8988T (cell line): ENCODE measurements at places on chromosomes 16 and 17.

- DNase-seq, result no peak
These were observed 42.2 kb upstream of the CORO6 start for GRCh38 chr17:29664743-29665480.

- DNase-seq, result no peak
These were observed 98.2 kb upstream of the DHX40 start for GRCh38 chr17:59466946-59467801.

DNA sequence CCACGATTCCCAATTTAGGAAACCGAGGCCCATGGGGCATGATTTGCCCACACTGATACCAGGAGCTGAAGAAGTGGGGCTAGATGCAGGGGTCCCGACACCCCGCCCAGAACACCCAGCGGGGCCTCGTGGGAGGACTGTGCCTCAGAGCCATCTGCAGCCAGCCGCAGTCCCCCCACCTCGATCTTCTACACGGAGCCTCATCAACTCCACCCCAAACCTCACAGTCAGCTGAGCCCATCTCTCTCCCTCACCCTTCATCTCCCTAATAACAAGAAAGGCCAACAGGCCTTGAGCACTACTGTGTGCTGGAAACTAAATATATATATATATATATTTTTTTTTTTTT lies 4.2 kb downstream of the ITGAE start:
- no peak for DNase-seq

- no peak for DNase-seq
These were observed 91.8 kb upstream of the TMEM132E start for GRCh38 chr17:34487626-34488025.

DNA sequence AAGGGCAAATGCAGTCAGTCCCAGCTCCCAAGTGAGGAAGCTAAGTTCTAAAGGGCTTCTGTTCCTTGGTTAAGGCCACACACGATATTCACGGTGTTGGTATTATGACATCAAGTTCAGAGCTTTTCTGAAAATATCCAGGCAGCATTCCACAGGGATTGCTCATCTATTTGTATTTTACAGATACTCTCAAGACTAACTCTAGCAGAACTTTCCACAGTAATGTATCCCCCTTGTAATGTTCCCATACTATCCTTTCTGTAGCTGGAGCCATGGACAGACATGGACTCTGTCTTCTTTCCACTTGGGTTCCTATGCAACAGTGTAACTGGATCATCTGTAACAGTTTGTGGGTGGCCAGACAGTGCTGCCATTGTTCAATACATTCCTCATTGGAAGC lies 13.5 kb downstream of the SDR42E1 start:
- DNase-seq, result no peak

- no peak for DNase-seq
These were observed 16.6 kb upstream of the INPP5K start for GRCh38 chr17:1532836-1533602.

GRCh38 chr16:56977216-56977615 lies 12.1 kb upstream of the NLRC5 start:
- no peak for DNase-seq

DNA sequence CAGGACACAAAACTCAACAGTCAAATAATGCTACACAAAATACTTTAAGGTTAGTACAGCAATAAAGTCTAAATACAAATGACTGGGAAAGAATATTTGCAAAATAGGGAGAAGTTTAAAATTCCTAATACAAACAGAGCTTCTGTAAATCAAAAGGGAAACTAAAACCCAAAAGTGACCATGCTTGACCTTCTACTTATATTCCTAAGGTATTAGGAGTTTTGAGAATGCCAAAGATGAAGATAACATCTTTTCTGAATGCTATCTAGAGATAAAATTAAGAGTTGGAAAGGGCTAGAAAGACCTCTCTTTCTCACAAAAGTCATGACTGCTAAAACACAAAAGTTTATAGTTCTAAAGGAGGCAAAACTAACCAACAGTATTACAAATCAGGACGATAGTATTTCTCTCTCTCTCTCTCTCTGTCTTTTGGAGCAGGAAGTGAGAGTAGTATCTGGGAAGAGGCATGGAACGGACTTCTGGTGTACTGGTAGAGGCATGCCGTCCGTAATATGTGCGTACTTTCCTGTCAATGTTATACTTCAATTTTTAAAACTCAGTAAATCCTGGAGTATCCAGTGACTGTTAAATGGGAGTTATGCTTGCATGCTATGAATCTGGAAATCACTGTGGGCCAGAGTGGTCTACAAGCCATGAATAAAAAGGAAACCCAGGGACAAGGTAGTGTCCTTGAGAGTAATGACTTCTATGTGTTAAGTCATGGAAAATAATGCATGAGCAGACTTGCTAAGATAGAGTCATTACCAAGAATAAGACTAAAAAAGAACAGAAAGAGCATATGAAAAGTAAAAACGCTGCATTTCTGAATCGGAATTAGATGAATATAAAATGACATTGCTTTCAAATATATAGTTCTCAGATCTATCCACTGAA lies 49.7 kb upstream of the ANKFY1 start:
- DNase-seq, result no peak

GRCh38 chr16:84657229-84657837 lies 9.0 kb downstream of the KLHL36 start:
- DNase-seq, result no peak

GRCh38 chr17:8522577-8522976 lies 86.9 kb downstream of the NDEL1 start:
- DNase-seq, result no peak

DNA sequence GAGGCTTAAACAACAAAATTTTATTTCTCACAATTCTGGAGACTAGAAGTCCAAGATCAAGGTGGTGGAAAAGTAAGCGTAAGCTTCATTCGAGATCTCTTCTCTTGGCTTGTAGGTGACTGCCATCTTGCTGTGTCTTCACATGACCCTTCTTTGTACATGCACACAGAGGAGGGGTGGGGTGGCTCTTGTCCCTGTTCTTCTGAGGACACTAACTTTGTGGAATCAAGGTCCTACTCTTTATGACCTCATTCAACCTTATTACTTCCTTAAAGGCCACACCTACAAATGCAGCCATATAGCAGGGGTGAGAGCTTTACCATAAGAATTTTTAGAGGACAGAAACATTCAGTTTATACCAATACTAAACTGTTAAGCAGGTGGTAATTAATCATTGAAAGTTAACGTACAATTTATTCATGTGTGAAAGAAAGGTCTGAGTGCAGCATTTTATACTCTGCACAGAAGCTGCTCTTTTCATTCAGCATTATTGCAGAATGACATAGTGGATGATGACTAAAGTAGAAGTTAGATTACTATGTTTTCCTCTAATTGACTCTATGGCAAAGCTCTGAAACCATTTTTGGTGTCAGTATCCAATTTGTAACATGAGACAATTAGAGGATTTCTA lies 139.9 kb upstream of the HLF start:
- no peak for DNase-seq

- no peak for DNase-seq
These were observed 4.2 kb downstream of the ST3GAL2 start for GRCh38 chr16:70434484-70435260.

DNA sequence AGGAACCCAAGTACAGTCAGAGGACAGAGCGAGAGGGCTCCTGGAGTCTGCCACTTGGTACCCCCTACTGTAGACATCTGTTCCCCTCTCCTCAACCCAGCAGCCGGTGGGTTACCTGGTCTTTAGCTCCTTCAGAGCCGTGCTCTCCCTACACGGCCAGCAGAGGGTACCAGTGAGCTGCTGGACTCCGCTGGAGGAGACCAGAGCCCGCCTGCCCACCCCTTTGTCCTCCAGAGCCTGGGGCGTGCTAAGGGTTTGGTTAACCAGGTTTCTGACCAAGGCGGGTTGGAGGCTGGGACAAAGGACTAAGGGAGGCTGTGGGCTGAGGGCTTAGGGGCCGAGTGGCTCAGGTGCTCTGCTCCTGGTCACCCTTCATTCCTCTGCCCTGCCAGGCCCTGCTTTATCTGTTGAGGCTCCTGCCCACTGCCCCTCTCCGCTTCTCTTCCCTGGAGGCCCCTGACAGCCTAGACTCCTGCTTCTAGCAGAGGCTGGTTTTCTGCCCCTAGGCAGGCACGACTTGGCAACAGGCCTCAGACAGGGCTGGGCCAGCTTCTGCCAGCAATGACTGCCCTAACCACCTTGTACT lies 2.7 kb upstream of the HSD11B2 start:
- DNase-seq, result peak; percentile 98

DNA sequence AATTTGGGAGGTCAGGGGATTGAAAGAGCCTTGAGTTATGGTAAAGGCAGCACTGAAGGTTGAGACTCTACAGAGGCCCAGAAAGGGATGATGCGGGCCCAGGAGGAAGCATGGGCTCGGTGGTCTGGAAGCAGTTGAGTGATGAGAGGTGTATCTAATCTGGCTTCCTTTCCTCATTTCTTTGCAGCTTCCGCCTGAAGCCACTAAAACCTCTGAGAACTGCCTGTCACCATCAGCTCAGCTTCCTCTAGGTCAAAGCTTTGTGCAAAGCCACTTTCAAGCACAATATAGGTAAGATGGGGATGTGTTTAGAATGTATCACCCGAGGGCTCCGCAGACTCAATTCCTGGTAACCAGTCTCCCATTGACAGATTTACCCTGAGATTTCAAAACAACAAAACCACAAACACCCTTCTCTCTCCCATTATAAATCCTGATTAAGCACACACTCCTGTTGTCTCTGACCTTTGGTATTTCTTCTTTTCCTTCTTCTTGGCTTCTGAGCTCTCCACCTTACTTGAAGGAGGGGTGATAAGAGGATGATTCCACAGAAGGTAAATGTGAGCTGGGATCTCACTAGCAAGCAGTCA lies 21.2 kb downstream of the USP43 start:
- DNase-seq, result no peak

- DNase-seq, result peak; percentile 86
These were observed 13.5 kb upstream of the ITGB3 start for GRCh38 chr17:47239967-47240651.

DNA sequence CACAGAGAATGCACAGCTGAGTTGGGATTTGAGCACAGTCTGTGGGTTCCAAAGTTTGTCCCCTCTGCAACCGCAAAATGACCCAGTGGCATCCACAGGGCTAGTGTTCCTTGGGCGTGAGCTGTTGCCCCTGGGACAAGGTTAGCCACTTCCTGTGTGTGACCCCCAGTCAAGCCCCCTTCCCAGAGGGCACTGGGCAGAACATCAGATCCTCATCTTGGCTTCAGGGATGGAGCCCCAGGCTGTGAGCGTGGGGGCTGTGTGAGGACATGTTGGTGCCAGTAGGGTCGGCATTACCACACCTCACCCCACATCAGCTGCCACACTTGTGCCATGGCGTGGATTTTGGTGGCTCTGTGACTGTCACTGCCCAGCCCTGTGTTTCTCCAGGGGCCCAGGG lies 55.3 kb downstream of the USP22 start:
- no peak for DNase-seq

GRCh38 chr17:13864521-13864920 lies 204.8 kb upstream of the COX10 start:
- DNase-seq, result no peak

GRCh38 chr17:35155246-35155645 lies 7.6 kb downstream of the UNC45B start:
- DNase-seq, result no peak

GRCh38 chr16:88395669-88396584 lies 13.2 kb downstream of the ZNF469 start:
- DNase-seq, result no peak

DNA sequence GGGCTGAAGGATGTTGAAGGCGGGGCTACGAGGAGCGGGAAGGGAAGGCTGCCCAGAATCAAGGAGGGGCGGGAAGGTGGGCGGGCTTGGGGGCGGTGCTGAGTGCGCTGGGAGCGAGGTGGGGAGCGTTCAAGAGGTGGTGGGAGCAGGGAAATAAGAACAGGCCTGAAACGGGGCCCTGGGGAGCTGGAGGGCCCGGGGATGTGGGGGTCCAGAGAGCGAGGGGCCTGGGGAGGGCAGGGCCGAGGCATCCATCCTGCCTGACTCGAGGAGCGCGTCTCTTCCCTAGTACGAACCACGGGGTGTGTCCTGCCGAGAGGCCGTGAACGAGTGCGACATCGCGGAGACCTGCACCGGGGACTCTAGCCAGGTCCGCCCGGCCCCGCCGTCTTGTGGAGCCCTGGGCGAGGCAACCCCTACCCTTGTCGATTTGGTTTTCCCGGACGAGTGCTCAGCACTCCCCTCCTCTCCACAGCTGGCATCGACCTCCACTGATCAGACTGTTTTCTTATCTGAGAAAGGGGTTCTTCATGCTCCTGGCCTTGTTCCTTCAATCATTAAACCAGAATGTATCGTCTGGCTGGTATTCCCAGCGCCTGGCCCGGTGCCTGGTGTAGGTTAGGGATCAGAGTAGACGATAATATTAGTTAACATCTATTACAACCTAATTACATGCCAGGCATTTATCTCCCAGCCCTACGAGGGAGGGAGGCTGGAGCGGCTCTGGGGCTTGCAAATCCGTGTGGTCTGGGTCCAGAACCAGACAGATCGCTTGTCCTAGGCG lies 17.2 kb downstream of the ADAM11 start:
- DNase-seq, result peak; percentile 45

GRCh38 chr16:17835118-17835876 lies 364.5 kb upstream of the XYLT1 start:
- DNase-seq, result no peak

- DNase-seq, result no peak
These were observed at the start of gene C17orf107 for GRCh38 chr17:4899341-4900230. TSS of gene C17orf107 (plus strand) at chr17:4899536. CDS start at chr17:4899763, 227 bp downstream.
